ENCODE measurements at places on chromosomes 1 and 21. TPM values are rescaled to one million over a fixed set of nuclear protein-coding genes. Genes with fewer than 3 reads are reported as not detected.

The CACNA1S gene
- not detected for polyA plus RNA-seq

The TRAF3IP3 gene
- polyA plus RNA-seq: 1.3 TPM

The CASZ1 gene
- polyA plus RNA-seq: not detected

The RBM34 gene
- 163 TPM for polyA plus RNA-seq

The EPRS1 gene
- polyA plus RNA-seq: 210 TPM

The BRDT gene
- 0.20 TPM for polyA plus RNA-seq

The PPOX gene
- polyA plus RNA-seq: 29.5 TPM

The OR14K1 gene
- not detected for polyA plus RNA-seq

The RSPH1 gene
- 1.9 TPM for polyA plus RNA-seq

The LCE1C gene
- polyA plus RNA-seq: not detected

The DNAJC16 gene
- 22.4 TPM for polyA plus RNA-seq

The TMEM51 gene
- polyA plus RNA-seq: 0.52 TPM

The SPRR4 gene
- polyA plus RNA-seq: not detected

The FMO4 gene
- not detected for polyA plus RNA-seq

The KIAA1614 gene
- polyA plus RNA-seq: 0.07 TPM

The ACTN2 gene
- 5.0 TPM for polyA plus RNA-seq

The AADACL4 gene
- polyA plus RNA-seq: not detected

The OLFML2B gene
- polyA plus RNA-seq: 1.9 TPM

The DENND2C gene
- 2.9 TPM for polyA plus RNA-seq

The CELSR2 gene
- polyA plus RNA-seq: 4.2 TPM
